ENCODE measurements at places on chromosomes 16 and 17.

GRCh38 chr17:54903375-54903774, 2.7 kb downstream of the TOM1L1 start:
- DNase-seq = no peak

GRCh38 chr16:340370-341091, 12.0 kb downstream of the AXIN1 start:
- no peak for DNase-seq

- no peak for DNase-seq
Measured at GRCh38 chr17:935485-935884, 44.1 kb downstream of the NXN start.

GRCh38 chr17:40561871-40562611, 3.2 kb downstream of the CCR7 start:
- no peak for DNase-seq

DNA sequence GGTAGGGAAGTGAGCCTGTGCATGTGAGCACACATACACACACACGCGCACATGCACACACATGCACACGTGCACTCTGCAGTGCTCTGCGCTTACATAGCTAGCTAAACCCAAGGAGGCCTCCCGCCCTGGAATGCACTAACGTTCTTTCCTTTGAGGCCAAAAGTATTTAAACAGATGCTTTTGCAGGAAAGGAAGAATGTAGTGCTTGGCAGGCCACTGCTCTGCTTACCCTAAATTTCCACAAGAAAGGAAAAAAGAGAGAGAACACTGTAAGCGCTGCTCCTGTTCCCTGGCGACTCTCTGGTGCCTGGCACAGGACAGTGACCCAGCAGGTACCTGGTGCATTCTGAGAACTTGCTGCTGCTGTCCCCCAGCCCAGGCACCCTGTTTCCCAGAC, 31.3 kb upstream of the MRPS23 start:
- no peak for DNase-seq

DNA sequence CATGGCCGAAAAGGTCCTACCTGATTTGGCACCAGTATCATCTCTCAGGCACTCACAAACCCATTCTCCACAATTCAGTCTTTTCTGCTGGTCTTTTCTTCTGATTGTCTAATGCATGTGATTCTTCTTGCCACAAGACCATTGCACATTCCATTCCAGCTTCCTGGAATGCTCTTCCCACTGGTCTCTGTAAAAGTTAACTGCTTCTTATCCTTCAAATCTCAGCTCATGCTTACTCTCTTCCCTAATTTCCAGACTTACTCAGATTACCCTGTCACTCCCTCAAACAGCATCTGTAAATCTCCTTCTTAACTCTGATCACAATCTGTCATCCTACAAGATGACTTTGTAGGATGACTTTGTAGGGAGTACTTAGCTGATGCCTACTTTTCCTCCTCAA, 320.2 kb downstream of the MAP2K6 start:
- no peak for DNase-seq

DNA sequence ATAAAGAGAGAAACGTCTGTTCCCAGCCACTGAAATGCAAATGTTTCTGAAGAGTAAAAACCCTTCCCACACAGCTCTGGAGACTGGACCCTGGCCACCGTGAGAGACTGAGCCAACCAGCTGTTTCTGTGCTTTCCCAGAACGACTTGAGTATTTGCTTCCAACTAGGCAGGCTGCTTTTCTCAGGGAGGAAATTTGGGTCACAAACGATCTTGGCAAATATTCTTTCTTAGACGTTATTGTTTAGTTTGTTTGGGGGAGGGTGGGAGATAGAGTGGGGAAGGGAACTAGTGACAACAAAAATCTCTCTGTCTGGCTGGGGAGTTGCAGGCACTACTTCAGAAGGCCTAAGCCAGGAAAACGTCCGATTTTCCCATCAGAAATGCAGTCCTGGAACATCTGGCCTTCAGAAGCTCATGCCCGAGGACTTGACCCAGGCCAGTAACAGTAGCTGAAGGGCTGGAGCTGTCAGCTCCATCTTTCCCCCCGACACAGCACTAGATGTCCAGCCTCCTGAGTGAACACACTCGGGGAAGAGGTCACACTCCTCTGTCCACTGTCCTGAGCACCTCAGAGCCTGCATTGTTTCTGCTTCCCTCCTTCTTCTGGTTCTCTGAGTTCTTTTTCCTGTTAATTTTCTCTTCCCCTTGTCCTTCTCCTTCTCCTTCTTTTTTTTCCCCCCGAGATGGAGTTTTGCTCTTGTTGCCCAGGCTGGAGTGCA, 4.0 kb downstream of the CCDC92B start:
- DNase-seq = no peak

- DNase-seq = no peak
Measured at GRCh38 chr16:31243734-31244670, 15.8 kb upstream of the ITGAM start.

DNA sequence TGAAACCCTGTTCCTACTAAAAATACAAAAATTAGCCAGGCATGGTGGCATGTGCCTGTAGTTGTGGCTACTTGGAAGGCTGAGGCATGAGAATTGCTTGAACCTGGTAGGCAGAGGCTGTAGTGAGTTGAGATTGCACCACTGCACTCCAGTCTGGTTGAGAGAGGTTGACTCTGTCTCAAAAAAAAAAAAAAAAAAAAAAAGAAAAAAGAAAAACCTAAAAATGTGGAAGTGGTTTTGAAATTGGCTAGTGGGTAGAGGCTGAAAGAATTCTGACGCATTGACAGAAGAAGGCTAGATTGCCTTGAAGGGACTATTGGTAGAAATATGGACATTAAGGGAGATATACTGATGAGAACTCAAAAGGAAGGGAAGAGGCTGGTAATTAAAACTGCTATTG, 33.6 kb upstream of the CPPED1 start:
- DNase-seq = no peak

DNA sequence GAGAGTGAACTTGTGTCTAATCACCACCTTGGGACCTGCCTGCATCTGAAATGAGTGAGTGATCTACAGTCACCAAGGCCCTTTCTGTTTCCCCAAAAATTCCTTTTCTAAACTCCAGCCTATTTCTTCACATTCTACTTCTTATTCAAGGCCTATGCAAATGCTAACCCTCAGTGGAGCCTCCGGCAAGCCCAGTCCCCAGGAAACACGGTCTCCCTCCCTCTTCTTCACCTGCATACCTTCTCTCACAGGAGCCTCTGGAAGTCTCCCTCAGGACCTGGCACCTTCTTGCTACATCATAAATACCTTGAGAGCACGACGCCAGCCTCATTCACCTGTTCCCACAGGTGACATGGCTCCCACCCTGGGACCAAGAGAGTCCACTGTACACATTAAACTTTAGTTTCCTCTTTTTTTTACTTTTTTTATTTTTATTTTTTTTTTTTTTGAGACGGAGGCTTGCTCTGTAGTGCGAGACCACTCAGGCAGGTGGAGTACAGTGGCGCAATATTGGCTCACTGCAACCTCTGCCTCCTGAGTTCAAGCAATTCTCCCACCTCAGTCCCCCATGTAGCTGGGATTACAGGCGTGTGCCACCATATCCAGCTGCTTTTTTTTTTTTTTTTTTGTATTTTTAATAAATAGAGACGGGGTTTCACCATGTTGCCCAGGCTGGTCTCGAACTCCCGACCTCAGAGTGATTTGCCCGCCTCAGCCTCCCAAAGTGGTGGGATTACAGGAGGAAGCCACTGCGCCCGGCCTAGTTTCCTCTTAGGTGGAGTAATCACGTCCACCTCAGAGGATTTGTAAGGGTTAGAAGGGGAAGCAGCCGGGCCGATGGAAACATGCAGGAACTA, 97.3 kb downstream of the ANKRD11 start:
- no peak for DNase-seq

- no peak for DNase-seq
Measured at GRCh38 chr17:55760643-55761355, 9.9 kb downstream of the PCTP start.

DNA sequence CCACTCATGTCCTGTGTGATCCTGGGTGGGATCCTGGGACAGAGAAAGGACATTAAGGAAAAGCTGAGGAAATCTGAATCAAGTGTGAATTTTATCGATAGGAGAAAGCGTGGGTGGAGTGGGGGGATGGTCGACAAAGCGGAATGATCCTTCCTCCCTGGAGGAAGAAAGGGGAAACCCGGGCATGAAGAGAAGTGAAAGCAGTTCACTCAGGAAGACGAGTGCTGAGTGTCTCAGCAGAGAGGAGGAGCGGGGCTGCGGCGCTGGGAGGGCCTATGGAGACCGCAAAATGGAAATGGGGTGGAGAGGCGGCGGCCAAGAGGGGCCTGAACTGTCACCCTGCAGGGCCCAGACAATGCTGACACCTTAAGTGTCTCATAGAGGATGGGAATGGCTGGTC, 8.7 kb downstream of the ZDHHC7 start:
- no peak for DNase-seq

- no peak for DNase-seq
Measured at GRCh38 chr16:3035289-3035971, 1.3 kb downstream of the BICDL2 start.

DNA sequence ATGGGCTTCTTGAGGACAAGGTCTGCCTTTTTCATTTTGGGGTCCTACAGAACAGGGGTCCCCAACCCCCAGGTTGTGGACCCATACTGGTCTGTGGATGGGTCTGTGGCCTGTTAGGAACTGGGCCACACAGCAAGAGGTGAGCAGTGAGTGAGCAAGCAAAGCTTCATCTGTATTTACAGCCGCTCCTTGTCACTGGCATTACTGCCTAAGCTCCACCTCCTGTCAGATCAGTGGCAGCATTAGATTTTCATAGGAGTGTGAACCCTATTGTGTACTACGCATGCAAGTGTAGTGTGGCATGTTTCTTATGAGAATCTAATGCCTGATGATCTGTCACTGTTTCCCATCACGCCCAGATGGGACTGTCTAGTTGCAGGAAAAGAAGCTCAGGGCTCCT, 33.9 kb downstream of the ERN1 start:
- DNase-seq = no peak

GRCh38 chr17:27970587-27970986, 71.9 kb upstream of the NLK start:
- no peak for DNase-seq

- DNase-seq = no peak
Measured at GRCh38 chr16:73049091-73049490, 1.2 kb upstream of the ZFHX3 start.

GRCh38 chr17:43758086-43758485, 505 bp downstream of the SOST start:
- no peak for DNase-seq

DNA sequence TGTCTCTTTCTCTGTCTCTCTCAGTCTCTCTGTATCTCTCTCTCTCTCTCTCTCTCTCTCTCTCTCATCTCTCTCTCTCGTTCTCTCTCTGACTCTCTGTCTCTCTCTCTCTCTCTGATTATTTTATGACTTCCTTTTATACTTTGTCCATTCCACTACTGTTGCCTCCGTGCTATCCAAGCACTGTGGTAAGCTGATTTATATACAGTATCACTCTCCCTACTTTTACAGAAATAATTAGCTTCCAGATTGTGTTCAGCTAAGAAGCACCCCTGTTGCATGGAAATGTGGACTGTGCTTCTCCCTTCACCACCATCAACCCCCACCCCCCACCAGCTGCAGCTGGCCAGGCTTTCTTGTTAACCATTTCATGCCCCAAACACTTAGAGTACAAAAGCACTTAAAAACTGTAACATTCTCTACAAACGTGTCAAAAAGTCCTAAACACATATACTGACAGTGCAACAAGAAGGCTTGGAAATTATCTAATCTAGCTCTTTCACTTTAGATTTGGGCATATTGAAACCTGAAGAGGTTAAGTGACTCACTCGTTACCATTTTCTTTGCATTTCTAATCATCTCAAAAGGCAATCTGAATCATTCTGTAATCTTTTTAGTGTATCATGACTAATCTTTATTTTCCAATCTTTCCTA, 11.6 kb upstream of the TMEM100 start:
- no peak for DNase-seq

- no peak for DNase-seq
Measured at GRCh38 chr17:10992106-10992880, 154.4 kb upstream of the PIRT start.

DNA sequence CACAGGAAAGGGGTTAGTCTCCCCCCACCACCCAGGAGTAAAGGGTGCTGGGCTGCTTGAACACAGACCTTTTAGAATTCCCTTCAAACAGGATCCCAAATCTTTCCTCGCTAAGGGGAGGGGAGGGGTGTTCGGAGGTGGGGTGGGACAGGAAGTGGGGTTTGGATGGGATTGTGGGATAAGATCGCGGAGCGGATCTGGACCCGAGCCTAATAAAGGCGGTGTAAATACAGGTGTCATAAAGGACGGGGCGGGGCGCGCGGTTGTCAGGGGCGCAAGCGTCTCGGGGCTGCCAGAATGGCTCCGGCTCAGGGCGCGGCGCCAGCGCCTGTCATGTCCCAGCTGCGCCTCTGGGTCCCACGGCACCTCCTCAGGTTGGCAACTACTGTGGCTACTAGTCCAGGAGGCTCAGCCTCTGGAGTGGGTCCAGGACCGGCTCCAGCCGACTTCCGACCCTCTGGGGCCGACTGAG, 59.8 kb upstream of the FBXO47 start:
- DNase-seq = no peak

- DNase-seq = no peak
Measured at GRCh38 chr17:64950871-64951270, 31.6 kb upstream of the LRRC37A3 start.

DNA sequence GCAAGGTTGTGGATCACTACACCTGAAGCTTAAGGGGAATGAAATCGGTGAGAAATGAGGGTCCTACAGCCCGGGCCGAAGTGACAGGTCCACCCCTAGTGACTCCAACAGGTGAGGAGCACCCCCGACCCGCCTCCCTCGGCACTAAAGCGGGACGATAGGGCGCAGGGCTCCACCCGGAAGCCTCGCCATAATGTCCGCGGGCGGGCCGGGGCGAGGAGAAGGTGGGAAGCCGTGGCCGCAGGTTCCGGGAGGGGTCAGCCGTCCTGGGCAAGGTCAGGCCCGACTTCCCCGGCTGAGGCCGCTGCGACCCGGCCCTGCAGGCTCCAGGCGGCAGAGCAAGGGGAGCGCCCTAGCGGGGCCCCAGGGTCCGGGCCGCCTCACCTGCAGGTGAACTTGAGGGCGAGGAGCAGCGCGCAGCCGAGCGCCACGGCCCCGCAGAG, 543 bp downstream of the TXNDC11 start:
- DNase-seq = no peak

- DNase-seq = no peak
Measured at GRCh38 chr17:8801135-8801840, 2.1 kb upstream of the MFSD6L start.

GRCh38 chr17:55038291-55038690, 69.7 kb downstream of the STXBP4 start:
- no peak for DNase-seq

- DNase-seq = no peak
Measured at GRCh38 chr17:68533887-68534694, 21.9 kb downstream of the PRKAR1A start.
